ENCODE measurements at places on chromosomes 1 and 21.

- DNase-seq: no peak
Observed at GRCh38 chr1:89705901-89706699, 73.2 kb downstream of the LRRC8C start.

- DNase-seq: no peak
Observed at GRCh38 chr1:42735477-42736105, 4.4 kb downstream of the CLDN19 start.

DNA sequence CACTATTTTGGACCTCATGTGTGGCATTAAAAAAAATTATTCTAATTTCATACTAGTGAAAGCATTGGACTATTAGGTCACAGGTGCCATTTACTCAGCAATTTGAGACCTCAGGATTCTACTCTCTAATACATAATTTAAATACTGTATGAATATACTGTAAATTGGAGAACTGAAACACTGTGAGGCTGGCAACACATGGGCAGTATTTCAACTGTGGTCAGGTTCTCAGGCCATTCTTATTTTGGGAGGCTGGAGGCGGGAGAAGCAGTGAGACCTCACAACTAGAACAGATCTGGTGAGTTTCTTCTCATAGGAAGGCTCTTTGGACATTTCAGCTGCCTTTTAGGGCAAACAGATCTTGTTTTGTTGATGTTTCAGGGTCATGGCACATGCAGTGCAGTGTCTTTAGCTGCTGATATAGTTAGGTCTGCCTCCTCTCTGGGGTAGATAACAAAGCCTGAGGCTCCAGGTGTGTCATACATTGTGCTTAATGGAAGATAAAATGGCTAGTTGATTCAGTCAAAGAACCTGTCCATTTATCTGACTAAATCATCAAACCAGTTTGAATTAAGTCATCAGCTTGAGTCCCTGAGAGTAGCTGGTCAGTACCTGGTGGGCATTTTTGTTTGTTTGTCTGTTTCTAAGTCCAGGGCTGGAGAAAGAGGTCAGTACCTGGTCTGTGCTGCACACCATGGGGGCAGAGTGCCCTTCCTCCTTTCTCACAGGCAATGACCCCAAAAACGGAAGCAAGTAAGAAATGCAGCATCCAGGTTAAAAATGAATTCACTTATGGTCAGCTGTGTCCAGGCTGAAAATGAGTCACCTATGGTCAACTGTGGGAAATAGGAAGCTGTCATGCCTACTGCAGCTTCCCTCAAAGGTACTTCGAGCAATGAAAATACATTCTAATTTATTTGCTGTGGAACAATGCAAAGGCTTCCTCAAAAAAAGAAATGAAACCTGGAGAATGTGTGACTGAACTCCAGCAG is 216.2 kb downstream of the SDCCAG8 start:
- no peak for DNase-seq

DNA sequence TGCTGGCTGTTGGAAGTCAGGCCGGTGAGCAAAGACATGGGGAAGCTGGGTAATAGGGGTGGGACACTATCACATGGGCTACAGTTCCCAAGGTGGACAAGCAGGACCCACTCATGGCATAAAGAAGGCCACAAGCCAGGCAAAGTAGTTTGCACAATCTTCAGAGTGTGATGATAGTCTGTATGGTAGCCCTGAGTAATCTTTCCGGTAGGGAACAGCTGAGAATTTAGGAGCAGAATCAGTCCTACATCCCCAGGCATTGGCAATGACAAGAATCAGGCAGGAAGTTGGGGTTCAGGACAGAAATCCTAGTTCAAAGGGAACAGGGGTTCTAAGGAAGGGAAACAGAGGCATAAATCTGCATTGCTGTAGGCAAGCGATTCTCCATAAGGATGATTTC is 23.9 kb upstream of the SPATA6 start:
- no peak for DNase-seq

GRCh38 chr1:67052741-67053534 is 1.0 kb downstream of the SLC35D1 start:
- peak; percentile 53 for DNase-seq

DNA sequence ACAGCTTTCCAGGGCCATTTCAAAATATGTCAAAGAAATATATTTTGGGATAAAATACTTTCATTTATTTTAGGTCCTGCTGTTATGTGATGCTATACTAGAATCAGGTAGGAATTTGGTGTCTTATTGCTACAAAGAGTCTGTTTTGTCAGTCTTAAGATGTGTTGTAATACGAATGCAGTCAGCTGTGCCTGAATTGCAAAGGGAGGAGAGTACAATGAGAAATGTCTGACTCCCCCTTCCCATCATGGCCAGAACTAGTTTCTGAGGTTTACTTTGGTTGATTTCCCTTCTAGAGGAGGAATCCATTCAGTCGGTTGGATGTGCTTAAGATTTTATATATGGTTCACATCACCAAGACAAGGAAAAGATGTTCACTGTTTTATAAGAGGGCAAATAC is 75.7 kb upstream of the TNFSF18 start:
- DNase-seq: no peak

DNA sequence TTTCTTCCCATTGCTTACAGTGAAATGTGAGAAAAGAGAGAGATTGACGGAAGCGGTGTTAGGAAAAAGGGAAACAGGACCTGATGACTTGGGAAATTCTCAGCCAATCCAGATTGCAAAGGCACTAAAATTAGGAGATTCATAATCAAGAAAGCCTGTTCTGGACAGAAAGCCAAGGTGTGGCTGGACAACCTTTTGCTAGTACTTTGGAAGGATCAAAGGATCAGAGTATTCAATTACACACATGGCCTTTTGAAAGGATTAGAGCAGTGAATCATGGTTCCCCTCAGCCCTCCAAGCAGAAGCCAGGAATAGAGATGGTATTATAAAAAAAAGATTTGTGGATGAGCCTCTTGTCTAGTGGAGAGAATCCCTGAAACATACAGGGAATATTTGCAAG is 669.8 kb upstream of the ADAMTS5 start:
- DNase-seq: no peak

DNA sequence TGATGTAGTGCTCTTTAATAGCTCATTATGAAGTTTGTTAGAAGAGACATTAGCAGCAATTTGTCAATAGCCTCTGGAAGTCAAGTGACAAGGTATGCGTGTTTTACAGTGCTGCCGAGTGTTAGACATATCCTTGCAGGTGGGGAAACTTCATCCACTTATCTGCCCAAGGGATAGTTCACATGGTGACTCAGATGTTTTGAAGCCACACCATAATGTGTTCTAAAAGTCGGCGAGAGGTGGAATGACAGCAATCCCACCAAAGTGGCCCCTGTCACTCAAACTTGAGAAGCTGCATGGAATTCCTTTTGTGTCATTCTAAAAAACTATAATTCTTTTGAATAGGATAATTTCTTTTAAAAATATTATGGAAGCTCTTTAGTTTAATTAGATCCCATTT is 98.1 kb downstream of the RUNX1 start:
- no peak for DNase-seq

DNA sequence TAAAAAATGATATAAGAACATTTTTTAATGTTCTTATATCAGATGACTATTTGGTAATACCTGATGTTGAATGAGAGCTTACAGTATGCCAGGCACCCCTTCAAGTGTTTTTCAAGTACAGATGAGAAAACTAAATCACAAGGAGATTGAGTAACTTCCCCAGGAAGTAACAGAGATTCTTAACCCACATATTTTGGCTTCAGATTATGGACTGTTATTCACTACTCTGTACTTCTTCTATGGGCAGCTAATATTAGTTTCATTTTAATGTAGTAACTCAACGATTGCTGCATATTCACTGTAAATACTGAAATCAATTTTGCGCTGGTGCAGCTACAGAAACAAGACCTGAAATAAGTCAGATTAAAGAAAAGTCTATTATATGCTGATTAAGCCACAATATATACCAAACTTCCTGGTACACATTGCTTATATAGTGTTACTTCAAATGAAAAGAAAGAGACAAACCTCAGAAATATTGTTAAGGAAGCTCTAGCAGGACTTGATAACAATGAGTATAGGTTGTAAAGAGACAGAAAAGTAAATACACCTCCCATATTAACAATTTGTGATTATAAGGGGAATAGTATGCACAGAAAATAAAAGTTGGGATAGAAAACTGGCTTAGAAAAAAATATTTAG is 19.7 kb downstream of the DPYD start:
- no peak for DNase-seq

- no peak for DNase-seq
Observed at GRCh38 chr21:43189936-43190335, 21.1 kb downstream of the CRYAA start.

GRCh38 chr21:42157606-42158310 is 61.2 kb upstream of the ABCG1 start:
- DNase-seq: no peak

GRCh38 chr1:41496080-41497055 is 11.9 kb upstream of the EDN2 start:
- DNase-seq: peak; percentile 93

- DNase-seq: no peak
Observed at GRCh38 chr1:66824771-66825170, 23.7 kb upstream of the INSL5 start.

DNA sequence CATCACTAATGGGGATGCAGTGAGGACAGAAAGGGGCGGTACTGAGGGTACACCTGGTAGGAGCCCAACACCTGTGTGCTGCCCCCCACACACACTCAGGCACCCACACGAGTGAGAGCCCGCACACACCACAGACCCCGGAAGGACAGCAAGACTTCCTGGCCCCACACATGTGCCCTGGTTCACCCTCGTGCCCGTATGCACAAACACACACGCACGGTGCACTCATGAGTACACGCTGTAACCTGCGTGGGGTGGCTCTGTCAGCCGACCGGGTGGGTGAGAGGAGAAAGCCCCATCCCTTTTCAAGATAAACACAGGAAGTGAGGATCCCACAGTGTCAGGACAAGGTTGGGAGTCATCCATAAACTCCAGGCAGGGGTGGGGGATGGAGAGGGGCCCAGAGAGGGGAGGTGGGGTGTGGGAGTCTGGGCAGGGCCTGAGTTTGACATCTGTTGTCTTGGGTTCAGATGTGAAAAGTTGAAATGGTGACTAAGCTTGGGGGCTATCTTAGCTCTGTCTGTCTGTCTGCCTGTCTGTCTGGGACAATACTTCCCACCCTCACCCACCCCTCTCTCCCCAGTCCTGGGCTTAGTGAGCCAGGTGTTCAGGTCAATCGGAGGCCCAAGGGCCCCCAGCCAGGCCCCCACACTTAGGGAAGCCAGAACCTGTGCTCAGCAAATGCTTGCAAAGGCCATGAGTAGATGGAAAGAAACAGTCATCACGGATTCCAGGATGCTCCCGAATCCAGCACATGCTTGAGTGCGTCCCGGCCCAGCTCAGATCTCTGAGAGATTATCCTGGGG is 119.8 kb upstream of the ZBTB40 start:
- no peak for DNase-seq

DNA sequence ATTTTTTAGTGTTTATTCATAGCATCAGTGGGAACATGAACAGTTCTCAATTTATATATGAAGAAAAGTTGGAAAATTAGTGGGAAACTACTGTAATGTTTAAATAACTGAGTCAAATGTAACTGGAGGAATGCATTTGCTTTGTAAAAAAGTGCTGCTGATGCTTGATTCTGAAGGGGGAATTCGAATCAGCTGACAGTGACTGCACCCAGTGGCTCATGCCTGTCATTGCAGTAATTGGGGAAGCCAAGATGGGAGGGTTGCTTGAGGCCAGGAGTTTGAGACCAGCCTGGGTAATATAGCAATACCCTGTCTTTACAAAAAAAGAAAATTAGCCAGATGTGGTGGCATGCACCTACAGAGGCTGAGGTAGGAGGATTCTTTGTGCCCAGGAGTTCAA is 398.4 kb downstream of the ZP4 start:
- no peak for DNase-seq

DNA sequence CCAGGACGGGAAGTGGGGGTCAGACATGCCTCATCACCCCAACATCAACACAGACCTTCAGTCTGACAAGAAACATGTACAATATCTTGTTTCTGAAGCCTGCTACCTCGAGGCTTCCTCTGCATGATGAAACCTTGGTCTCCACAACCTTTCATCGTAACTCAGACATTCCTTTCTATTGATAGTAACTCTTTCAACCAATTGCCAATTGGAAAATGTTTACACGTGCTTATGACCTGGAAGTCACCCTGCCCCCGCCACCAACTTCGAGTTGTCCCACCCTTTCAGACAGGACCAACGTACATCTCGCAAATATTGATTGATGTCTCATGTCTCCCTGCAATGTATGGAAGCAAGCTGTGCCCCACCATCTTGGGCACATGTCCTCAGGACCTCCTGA is 159.5 kb downstream of the ETS2 start:
- DNase-seq: no peak

DNA sequence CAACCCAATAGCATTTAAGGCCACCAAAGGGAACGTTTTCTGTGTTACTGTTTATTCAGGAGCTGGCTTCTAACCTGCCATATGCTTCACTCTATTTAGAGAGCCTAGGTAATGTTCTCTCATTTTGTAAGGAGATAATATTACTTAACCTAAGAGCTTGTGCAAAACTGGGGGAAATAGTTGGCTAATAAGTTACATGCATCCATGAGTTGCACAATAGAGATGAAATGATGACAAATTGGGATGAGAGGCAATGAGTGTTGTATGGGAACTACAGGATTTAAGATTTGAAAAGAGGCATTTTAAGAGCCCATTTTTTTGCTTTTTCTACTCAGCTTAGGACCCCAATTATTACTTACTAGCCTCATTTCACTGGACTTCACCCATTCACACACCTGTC is 151.0 kb downstream of the ST6GALNAC3 start:
- no peak for DNase-seq
